ENCODE measurements at places on chromosomes 13 and 19.

DNA sequence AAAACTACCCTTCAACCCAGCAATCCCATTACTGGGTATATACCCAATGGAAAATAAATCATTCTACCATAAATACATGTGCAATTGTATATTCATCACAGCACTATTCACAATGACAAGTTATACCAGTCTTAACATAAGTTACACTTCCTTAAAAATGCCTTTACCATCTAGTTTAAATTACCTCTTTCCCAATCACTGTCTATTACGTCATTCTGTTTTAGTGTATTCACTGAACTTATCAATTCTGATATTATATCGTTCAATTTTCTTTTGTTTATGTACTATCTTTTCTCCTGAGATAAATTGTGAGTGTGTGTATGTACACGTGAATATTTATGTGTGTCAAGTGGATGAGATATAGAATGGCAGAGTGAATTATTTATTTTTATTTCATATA, 1416.8 kb downstream of the OLFM4 start:
- DNase-seq: no peak

DNA sequence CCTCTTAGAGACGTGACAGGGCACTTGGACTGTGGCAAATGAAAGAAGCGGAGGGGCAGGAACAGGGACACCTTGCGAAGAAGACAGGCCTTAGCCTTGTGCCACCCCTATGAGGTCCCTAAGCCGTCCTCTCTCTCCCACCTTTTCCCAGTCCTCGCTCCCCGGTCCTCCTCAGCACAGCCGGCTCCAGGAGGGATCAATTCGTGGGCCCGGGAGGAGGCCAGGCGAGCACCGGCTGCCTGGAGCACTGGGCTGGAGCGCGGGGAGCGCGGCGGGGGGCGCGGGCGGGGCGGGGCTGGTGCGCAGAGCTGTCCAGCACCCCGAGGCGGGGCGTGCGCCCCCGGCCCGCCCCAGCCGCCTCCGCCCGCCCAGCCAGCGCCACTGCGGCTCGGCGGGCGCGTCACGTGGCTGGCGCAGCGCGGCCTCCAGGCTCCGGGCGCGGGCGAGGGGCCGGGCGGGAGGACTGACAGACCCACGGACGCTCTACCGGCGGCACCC, at the start of gene LRP3:
TSS of gene LRP3 (plus strand) at position 466 of the 498 bp plus-strand sequence. CDS start 456 bp downstream, outside the sequence.
- peak; percentile 77 for DNase-seq

DNA sequence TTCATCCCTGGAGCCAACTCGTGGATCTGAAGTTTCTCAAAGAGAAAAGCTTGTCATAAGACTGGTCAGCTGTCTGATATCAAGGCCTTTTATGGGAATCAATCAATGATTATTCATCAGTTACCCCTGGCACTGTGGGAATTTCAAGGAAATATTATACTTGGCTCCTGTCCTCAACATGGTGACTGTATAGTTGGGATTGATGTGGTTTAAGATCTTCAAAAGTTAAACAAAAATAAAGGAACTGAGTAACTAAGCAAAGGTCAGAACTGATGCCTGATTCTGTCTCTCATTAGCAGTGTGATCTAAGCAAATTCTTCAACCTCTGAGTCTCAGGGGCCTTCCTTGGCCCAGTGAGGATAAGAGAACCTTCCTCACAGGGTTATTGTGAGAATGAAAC, 22.2 kb upstream of the SERPINE3 start:
- DNase-seq: no peak

DNA sequence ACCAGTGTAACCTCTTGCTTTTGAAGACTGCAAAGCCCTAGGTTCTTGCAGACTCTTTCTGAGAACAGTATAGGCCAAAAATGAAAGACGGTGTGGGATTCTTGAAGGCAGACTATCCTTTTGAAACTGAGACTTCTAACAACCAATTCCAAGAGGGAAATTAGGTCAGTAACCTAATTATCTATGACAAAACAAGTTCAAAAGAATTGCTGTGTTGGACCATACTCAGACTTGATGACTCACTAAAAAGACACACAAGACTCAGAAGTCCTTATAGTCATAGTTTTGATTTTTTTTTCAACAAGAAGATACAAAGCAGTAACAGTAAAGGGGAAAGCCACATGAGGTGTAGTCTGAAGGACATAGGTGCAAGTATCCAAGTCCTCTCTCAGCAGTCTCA, 624.0 kb upstream of the GPC6 start:
- DNase-seq: no peak

DNA sequence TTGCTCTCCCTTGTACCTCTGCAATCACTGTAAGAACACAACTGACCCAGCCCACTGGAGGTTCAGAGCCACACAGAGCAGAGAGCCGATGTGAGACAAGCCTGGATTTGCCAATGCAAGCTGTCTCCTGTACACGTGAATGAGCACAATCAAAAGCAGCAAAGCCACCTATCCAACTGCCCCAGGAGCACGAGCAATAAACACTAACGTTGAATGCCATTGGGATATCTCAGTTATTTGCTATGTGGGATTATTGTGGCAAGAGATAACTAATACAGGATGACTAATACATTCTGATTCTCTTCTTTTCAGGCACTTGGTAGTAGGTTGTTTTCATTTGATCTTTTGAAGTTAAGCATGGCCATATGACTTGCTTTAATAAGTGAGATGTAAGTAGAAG, 85.2 kb upstream of the FAM216B start:
- no peak for DNase-seq

GRCh38 chr13:46296115-46296822, 84.5 kb downstream of the LRRC63 start:
- DNase-seq: no peak

- no peak for DNase-seq
Observed at GRCh38 chr19:44603201-44603945, 10.0 kb upstream of the IGSF23 start.

DNA sequence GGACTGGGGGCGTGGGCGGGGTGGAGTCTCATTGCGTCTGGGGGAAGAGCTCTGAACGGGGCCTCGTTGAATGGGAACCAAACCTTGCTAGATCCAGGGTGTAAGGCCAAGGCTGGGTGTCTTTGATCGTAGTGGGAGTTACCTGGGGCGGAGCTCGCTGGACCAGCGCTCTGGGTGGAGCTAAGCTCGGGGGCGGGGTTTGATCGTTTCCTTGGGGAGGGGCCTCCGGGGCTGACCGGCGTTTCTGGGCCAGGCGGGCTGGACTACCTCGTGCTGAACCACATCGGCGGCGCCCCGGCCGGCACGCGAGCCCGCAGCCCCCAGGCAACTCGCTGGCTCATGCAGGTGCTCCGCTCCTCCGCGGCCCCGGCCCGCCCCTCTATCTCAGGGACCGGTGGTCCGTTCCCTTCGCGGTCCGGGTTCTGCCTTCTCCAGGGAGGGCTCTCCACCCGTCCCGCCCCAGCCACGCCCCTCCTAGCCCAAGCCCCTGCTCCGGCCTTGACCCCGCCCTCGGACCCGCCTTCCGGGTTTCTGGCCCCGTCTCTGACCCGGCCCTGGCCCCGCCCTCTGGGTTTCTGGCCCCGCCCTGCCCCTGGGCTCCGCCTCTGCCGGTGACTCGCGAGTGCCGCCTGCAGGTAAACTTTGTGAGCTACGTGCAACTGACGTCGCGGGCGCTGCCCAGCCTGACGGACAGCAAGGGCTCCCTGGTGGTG, 3.3 kb upstream of the RPL36 start:
- DNase-seq: peak; percentile 88

GRCh38 chr13:33978653-33979052, 160.7 kb downstream of the RFC3 start:
- no peak for DNase-seq

GRCh38 chr13:97243915-97244781, 22.0 kb downstream of the MBNL2 start:
- DNase-seq: peak; percentile 40

DNA sequence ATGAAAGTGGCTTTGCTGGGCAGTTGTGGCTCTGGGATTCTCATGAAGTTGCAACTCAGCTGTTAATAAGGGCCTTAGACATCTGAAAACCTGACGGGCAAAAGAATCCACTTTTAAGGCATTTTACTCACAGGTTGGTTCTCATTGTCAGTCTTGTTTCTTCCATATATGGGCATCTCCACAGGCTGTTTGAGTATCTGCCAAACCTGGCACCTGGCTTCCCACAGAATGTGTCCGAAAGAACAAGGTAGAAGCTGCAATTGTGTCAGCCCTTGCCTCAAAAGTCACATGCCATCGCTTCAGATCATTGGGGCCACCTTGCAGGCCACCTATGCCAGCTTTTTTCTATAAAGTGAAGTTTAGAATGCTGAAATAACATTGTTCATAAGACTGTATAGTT, 102.4 kb downstream of the KCTD12 start:
- no peak for DNase-seq

Measured in frontal cortex (tissue), 4 donors.